ENCODE measurements at places on chromosomes 7 and 10. TPM values are rescaled to one million over a fixed set of nuclear protein-coding genes. Genes with fewer than 3 reads are reported as not detected.

GRCh38 chr10:49661140-49661856 lies 18.2 kb upstream of the C10orf53 start:
- DNase-seq = no peak

GRCh38 chr7:13447637-13448036 lies 541.8 kb downstream of the ETV1 start:
- DNase-seq = no peak

DNA sequence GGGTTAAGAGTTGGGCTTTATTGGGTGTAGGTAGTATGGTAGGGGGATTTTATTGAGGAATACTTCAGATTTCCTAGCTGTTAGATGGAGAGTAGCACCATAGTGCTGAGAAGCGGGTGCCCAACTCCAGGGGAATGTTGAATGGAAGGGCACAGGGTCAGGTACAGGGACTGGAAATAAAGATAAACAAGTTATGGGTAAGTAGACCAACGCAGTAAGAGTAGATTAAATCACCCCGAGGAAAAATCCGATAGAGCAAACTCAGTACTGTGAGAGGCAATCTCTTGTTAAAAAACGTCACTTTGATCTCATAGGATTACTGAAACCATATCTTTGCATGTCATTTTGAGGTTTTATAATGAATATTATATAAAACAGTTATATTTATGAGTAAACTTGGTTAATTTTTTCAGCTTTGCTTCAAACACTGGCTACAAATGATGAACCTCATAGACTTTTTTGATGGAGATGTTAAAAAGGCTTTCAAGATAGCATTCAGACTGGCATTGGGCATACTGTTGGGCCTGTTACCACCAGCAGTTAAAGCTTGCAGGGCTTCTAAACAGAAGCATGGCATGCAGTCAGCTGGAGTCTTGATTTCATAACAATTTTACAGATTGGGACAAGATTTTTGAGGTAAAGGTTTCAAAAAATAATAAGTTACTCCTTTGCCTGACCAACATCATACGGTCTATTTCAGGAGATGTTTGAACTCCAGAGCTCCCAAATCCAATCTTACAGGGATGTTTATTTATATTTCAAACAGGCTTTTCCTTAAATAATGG lies 7.1 kb downstream of the AHR start:
- DNase-seq = no peak

- DNase-seq = no peak
Observed at GRCh38 chr10:45442662-45443061, 68.6 kb downstream of the ALOX5 start.

GRCh38 chr7:115271332-115272235 lies 349.7 kb downstream of the MDFIC start:
- DNase-seq = no peak

ANLN gene
- 2.7 TPM for total RNA-seq

DNA sequence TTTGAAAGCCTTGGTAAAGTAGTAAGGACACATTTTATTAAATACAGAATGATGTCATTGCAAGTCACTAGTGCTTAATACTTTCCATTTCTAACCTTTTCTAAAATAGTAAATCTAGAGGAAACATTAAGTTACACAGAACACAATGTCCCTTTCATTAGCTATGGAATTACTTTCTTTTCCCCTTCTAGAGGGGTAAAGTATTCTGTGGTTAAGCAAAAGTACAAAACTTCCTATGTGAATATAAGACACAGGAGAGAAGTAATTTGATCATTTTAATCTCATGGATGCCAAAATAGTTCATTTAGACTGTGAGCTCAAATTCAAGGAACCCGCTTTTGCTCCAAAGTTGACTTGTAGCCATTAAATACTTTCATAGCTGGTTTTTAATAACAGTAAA lies 49.8 kb downstream of the SEMA3E start:
- no peak for DNase-seq

DNA sequence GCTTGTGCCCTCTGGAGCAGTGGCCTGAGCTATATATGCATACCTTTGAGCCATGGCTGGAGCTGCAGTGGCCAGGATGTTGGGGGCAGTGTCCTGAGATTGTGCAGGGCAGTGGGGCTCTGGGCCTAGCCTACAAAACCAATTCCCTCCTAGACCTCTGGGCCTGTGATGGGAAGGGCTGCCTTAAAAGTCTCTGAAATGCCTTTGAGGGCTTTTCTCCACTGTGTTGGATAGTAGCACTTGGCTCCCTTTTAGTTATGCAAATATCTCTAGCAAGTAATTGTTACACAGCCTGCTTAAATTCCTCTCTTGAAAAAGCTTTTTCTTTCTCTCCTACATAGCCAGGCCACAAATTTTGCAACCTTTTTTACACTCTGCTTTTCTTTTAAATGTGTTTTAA lies 426.4 kb downstream of the ACTR3B start:
- no peak for DNase-seq

SLC18A2 gene
- total RNA-seq = not detected

WNT16 gene
- total RNA-seq = not detected

DNA sequence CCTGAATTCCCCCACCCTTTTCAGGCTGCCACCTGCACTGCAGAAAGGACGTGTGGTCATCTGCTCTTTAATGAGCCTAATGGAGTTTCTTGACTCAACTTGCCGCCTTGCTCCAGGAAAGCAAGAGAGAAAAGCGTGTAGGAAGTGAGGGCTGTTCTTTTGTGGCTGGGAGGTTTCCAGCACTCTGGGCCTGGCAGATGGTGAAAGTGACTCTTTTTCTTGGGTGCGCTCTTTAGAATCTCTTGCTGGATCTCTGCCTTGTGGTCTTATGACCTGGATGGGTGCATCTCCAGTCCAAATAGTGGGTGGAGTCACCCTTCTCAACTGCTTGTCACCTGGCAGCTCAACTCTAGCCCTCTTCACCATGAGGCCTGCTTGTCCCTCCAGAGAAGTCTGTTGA lies 244.0 kb downstream of the SORCS1 start:
- DNase-seq = no peak

DRGX gene
- not detected for total RNA-seq

COL26A1 gene
- total RNA-seq = not detected

DNA sequence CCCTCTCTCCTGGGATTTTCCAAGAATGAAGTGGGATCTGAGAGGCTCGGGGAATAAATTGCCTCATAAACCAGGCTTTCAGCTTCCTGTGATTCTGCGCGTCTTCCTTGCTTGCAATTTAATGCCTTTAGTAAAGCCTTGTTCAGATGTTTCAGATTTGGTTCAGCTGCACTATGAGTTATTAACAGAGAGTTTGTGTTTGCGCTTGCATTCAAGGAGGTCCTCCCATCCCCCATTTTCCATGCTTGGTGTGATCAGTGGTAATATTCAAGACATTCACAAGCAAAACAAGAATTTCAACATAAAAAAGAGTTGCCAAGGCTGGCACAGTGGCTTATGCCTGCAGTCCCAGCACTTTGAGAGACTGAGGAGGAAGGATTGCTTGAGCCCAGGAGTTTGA lies 1068.9 kb downstream of the TYW1 start:
- DNase-seq = no peak

DNA sequence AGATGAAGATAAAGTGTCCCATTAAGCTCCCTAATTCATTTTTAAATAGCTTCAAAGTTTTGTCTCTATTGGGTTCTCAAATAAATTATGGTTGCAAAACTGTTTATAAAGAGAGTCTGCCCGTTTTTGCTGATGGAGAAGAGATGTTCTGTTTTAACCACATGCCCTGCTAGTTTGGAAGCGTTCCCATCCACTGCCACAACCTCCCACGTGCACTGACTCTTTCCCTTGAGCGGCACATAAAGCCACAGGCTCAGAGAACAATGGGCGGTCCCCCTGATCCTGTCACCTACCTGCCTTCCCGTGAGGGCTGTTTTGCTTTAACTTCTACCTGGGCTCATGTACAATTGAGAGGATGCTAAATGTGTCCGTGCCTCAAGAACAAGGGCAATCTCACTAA lies 65.5 kb downstream of the CPVL start:
- no peak for DNase-seq

- no peak for DNase-seq
Observed at GRCh38 chr10:17005621-17006566, 123.7 kb downstream of the CUBN start.

- DNase-seq = no peak
Observed at GRCh38 chr10:70500368-70500767, 21.8 kb downstream of the PALD1 start.

CCDC146 gene
- total RNA-seq = 6.5 TPM

DNA sequence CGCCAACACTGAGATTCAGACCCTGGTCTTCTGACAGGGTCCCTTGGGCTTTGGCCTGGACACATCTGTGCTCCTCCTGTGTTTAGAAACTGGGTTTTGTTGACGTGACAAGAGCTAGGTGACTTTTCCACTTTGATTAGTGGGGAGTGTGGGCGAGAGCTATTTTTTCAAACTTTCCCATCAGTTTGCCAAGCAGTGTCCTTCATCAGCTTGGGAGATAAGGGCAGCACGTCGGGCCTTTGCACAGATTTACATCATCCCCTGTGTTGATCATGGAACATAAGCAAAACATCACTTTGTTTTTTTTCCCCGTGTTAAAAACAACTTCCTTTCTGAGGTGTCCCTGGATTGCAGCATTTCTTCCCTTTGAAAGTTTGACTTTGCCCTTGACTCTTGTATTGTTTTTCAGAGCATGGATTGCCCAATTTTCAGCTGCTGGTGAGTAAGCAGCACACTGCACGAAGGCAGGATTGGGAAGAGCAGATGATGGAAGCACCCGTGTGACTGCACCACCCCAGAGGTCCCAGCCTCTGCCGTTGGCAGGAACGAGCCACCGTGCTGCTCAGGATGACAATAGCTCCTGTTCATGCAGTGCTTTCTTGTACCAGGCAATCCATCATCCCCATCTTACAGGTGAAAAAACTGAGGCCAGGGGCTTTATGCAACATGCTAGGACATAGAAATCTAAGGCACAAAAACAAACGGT lies 6.4 kb upstream of the IGFBP1 start:
- no peak for DNase-seq

DNA sequence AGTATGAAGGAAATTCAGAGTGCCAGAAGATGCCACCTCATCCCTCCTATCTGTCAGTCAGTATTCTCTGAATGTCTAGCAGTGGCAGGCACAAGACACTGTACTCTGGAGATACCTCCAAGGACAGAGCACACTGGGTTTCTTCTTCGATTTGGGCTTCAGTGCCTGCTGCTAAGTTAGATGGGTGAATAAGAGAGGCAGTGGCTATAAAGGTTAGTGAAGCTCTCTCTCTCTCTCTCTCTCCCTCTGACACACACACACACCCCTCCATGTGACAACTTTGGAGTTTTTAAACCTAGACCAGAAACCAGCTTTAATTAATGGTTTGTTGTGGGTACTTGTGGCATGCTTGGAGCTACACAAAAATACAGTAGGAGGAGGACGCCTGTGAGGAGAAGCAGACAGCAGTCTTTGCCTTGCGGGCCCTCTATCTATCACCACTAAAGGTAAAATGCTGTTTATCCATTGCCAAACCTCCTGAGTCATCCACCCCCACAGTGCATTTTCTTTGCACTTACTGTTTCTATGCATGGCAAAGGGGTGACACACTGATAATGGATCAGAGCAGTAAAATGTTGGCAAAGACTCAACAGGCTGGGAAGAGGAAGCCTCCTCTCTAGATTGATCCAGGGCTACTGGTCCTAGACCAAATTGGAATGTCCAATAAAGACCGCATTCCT lies 102.5 kb downstream of the TRIL start:
- DNase-seq = no peak

DNA sequence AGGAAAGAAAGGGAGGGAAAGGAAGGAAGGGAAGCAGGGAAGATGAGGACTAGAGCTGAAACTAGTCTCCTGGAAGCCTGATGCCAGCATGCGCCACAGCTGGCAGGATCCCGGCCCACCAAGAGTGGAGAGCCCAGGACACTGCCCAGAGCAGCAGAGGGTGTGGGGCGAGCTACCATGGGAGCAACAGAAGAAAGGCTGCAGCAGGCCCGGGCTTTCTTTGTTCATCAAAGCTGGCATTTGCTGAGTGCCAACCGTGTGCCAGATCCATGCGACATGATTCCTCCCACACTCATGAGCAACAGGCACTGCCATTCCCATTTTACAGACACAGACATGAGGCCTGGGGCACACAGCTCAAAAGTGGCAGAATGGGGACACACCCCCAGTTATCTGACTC lies 68.9 kb downstream of the FAM53B start:
- no peak for DNase-seq

DNA sequence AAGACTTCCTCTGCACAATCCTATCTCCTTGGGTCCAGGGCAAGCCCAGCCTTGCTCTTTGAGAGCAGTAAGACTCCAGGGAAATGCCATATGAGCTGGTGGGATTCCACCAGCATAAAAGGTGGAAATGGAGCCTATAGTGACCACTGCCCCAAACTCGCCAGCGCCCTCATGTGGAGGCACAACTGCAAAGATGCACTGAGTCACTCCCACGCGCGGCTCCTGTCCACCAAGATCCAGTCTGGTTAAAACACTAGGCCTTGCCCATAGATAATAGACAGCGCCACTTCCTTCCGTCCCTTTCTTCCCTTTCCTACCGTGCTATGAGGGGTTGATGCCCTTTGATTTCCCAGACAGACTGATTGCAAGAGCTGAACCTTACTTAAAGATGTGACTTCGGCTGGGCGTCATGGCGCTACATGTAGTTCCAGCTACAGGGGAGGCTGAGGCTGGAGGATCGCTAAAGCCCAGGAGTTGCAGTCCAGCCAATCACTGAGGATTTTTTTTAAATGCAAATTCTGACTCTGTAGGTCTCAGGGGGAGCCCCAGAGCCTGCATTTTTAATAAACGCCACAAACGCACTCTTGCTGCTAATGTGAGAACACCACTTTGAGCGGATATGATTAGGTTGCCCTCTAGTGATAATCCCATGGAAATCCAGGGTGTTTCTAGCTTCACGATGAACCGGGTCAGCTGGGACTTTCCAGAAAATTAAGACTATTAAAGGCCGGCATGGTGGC lies 136.5 kb downstream of the EPC1 start:
- DNase-seq = no peak

GPR158 gene
- total RNA-seq = not detected

GRCh38 chr10:30751678-30752331 lies 122.3 kb upstream of the LYZL2 start:
- no peak for DNase-seq

DNA sequence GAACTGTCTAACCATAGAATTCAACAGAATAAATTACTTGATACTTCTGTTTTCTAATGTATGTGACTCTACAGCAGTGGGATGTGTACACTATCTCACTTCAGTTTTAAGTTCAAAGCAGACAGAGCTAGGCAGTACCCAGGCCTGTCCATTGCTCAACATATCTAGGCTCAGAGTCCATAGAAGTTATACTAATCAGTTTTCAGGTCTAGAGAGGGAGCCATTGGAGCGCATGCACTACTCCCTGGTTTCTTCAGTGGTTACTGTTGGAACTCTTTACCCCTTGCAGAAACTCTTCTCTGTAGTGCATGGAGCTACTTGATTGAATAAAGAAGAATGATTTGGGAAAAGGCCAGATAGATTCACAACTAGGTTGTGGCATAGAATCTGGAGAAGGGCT lies 4.4 kb downstream of the CD36 start:
- DNase-seq = no peak

NPC1L1 gene
- 0.24 TPM for total RNA-seq

DNA sequence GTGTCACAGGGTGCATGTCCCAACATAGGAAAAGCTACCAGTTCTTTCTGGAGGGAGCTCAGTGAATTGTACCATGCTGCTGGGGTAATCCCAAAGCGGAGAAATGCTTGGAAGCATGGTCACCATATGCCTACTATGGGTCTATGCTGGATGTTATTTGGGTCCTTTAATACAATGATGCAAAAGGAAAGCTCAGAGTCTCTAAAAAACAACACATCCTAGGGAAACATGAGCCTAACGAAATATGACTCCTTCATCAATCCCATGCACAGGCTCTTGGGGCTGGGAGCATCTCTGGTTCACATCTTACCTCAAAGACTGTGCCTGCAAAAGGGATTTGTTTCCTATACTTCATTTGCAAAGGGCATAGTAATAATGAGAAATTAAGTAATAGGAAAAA lies 65.2 kb downstream of the CUBN start:
- DNase-seq = no peak
